ENCODE measurements at places on chromosomes 4 and X.
A peak's percentile ranks its signal among the peaks of the same experiment; 100 is the strongest.

DNA sequence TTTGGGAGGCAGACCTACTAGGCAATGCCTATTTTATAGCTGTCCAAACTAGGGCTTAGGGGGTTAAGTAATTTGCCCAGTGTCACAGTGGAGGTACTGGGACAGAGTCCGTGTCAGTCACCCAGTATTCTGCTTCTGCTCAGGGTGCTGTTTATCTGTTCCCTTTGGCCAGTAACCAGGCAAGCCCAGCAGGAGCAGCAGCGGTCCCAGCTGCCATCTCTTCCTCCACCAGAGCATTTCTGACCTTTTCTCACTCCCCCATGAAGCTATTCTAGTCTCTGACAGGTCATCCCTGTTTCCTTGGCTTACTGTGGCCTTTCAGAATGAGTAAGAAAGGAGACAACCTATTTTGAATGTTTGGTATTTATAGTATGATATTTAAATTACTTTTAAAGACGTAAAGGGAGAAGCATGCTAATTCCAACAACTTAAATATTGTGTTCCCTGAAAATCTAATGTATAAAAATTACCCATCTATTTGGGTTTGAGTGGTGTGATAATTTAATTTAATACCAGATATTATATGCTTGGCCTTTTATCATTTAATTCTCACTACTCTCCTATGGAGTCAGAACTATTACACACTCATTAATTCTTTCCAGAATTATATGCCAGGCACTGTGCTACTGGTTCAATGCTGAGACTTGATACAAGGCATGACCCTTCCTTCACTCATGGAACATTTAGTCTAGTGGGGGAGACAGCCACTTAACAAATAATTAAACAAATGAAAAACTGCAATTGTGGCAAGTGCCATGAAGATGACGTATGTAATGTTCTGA, 60.6 kb downstream of the RPS6KA3 start:
- DNase-seq: no peak

DNA sequence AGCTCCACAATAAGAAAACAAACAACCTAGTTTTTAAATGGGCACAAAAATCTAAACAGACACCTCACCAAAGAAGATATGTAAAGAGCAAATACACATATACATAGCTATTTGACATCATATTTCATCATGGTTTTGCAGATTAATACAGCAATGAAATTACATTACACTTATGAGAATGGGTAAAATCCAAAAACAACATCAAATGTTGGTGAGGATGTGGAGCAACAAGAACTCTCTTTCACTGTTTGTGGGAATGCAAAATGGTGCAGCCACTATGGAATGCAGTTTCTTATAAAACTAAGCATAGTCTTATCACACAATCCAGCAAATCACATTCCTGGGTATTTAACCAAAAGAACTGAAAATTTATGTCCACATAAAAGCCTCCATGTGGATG, 25.0 kb downstream of the TLR6 start:
- DNase-seq: no peak

DNA sequence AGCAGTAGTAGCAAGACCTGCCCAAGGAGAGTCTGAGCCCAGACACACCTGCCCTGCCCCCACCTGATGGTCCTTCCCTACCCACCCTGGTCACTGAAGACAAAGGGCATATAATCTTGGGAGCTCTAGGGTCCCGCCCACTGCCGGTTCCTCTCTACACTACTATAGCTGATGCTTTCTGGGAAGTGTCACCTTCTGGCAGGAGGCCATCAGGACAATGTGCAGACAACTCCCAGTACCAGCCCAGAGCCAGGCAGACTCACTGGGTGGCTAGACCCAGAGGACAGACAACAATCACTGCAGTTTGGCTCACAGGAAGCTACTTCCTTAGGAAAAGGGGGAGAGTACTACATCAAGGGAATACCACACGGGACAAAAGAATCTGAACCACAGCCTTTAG, 312.7 kb downstream of the SPRY1 start:
- no peak for DNase-seq

- DNase-seq: no peak
Measured at GRCh38 chr4:75698963-75699228, 25.5 kb upstream of the USO1 start.

DNA sequence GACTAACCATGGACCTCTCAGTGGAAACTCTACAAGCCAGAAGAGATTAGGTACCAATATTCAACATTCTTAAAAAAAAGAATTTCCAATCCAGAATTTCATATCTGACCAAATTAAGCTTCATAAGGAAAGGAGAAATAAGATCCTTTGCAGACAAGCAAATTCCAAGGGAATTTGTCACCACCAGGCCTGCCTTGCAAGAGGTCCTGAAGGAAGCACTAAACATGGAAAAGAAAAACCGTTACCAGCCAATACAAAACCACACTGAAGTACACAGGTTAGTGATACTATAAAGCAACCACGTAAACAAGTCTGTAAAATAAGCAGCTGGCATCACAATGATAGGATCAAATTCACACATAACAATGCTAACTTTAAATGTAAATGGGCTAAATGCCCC, 156.6 kb downstream of the FAM13A start:
- no peak for DNase-seq

DNA sequence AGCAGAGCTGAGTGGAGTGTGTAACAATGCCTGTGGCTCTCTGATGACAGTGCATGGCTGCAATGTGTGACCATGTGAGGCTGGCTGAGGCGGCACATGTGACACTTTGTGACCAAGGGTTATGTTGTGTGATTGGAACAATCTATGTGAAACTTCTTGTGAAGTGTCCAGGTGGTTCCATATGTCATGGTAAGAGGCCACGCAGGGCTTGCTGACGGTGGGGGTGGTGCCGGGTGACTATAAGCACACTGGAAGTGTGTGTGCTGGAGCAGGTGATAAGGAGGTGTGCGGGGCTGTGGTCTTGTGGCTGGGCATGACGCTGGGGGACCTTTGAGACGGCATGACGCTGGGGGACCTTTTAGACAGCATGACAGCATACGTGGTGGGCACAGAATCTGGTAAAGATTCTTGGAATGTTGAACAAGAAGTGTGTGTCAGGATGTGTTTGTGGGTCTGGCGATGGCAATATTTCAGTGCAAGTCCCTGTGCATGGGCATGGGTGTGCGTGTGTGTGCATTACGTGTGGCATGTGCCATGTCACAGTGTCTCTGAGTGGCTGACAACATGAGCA, 7.4 kb upstream of the HDAC6 start:
- no peak for DNase-seq

- no peak for DNase-seq
Measured at GRCh38 chr4:55830716-55831115, 11.1 kb downstream of the EXOC1L start.

DNA sequence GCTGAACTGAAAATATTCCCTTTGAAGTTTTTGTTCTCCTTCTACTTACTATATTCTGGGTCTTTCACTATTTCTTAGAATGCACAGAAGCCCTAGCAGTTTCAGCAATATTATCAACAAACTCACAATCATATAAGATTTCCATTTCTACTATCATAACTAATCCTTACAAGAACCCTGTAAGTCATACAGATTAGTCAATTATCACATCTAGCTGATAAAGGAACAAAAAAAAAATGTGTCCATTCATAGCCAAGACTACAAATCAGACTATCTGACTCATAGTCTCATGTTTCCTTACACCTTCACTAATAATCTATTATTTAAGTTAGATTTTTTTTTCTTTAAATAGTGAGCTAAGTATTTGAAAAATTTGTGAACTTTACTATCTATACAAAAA, 72.5 kb downstream of the LRBA start:
- DNase-seq: no peak

DNA sequence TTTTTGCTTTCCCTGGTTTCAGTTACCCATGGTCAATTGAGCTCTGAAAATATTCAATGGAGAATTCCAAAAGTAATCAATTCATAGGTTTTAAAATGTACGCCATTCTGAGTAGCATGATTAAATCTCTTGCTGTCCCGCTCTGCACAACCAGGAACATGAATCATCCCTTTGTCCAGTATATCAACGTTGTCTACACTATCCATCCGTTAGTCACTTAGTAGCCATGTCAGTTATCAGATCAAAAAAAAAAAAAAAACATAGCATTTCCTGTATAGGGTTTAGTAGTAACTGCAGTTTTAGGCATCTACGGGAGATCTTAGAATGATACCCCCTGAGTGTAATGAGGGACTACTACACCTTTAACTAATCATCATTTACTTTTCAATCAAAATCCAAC, 15.1 kb downstream of the LAMP2 start:
- DNase-seq: no peak

DNA sequence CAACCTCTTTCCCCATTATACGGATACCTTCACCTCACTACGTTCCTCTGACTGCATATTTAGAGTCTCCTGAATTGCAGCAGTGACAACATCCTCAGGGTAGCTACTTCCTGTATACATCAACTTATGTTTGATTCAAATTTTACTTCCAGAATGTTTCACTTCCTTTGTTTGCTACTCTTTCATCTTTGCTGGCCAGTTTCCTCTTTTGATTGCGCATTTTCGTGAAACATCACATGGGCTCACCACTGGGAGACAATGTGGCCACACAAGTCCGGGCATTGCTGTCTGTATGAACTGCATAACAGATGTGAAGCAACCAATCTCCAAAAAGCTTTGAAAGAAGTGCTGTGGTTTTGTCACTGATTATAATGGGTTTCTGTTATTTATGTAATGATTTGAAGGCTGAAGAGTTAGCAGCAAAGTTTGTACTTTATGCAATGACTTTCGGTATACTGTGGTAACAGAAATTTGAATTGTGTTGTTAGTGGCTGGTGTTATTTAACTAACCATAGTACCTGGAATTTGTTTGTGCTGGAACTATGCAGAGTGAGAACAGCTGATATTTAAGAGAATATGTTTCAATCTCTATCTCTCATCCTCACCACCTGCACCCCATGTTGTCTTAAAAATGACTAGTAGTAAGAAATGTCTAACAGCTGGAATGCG, 7.4 kb downstream of the SNCA start:
- DNase-seq: no peak

DNA sequence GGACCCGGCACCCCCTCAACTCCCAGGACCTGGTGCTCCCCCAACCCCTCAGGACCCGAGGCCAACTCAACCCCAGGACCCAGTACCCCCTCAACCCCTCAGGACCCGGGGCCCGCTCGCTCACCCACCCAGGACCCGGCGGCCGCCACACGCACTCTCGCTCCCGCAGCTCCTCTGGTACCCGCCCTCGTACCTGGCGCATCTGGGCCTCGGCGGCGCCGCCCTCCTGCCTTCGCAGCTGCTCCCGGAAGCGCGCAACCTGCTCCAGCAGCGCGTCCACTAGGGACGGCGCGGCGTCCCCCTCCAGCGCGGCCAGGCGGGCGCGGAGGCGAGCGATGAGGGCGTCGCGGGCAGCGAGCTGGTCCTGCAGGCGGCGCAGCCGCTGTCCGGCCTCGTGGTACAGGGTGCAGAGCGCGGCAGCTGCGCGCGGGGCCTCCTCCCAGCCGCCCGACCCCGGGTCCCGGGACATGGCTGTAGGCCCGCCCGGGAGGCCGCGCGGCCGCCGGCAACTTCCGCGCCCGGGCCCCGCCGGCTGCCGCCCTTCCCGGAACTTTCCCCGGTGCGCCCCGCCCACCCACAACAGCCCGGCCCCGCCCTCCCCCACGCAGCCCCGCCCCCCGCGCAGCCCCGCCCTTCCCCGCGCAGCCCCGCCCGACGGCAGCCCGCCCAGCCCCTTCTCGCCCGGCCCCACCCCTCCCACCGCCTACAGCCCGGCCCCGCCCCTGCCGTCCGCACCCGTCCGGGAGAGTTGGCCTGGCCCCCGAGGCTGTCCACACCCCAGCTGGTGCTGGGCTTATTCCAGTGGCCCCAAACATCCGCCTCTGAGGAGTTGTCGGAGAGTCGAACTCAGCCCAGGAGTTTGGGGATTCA, at the start of gene TNIP2:
Gene TNIP2, minus strand, starts transcription at position 516 of the 870 bp plus-strand sequence. Its CDS starts 47 bp downstream, at position 469.
- DNase-seq: peak; percentile 89

GRCh38 chrX:13428053-13428786, 108.4 kb upstream of the ATXN3L start:
- no peak for DNase-seq

- DNase-seq: no peak
Measured at GRCh38 chr4:8073206-8073863, 85.3 kb downstream of the ABLIM2 start.

GRCh38 chr4:55038176-55038890, 87.1 kb downstream of the KDR start:
- DNase-seq: no peak

- DNase-seq: no peak
Measured at GRCh38 chr4:38902221-38902620, 34.6 kb downstream of the FAM114A1 start.

DNA sequence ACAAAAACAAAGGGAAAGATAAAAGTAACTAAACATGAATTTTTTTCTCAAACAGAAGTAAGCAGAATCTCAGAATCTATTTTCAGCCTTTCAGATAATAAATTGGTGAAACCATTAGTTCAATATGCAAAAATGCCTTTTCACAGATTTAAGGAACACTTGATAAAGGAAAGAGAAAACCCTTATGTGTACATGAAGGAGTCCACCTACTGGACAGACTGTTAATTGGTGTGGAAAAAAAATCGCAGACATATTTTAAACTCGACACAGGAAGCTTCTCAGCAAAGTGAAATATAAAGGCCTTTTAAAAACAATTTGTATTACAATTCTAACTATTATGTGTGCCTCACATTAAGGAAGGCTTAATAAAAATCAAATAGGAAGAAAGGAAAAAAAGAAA, 22.3 kb downstream of the COX7B2 start:
- DNase-seq: no peak

GRCh38 chr4:53709693-53710092, 118.4 kb upstream of the LNX1 start:
- no peak for DNase-seq

DNA sequence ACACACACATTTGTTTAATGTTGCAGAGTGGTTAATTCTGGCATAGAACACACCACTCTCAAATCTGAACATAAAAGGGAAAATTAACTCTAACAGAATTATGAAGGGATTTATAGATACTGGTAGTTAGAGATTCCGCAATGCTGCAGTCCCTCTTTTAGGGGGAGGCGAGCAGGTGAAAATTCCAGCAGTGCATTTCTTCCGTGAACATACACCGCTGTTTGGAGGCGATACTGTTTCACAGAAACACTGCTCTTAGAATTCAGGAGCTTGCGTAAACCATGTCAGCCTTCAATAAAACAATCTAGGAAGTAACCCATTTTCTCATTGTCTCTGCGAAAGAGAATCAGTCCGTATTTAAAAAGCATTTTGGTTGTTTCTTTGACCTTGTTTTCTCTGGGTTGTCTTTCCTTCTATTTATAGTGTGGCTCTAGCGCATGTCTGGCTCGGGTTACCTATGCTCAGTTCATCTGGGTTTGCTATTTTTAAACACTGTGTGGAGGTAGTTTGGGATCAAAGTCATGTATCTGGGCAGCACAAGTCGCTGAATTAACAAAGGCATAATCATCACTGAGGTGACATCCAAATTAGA, 90.4 kb downstream of the GPAT3 start:
- DNase-seq: no peak

DNA sequence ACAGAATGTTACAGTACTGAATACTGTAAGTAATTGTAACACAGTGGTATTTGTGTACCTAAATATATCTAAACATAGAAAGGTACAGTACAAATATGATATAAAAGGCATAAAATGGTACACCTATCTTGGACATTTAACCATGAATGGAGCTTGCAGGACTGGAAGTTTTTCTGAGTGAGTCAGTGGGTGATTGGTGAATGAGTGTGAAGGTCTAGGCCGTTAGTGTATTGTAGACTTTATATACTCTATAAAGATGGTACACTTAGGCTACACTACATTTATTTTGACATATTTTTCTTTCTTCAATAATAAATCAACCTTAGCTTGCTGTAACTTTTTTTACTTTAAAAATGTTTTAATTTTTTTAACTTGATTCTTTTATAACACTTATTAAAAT, 422.5 kb upstream of the FSTL5 start:
- no peak for DNase-seq

GRCh38 chr4:129823105-129823504, 727.2 kb downstream of the C4orf33 start:
- no peak for DNase-seq

GRCh38 chr4:158649111-158649680, 22.5 kb downstream of the C4orf46 start:
- DNase-seq: no peak

Data from ecto neural progenitor cell (in vitro differentiated cells).